Activated CD8-positive, alpha-beta memory T cell treated with anti-CD3 and anti-CD28 coated beads for 1 hour (primary cell): ENCODE measurements at places on chromosomes 5 and 9.

DNA sequence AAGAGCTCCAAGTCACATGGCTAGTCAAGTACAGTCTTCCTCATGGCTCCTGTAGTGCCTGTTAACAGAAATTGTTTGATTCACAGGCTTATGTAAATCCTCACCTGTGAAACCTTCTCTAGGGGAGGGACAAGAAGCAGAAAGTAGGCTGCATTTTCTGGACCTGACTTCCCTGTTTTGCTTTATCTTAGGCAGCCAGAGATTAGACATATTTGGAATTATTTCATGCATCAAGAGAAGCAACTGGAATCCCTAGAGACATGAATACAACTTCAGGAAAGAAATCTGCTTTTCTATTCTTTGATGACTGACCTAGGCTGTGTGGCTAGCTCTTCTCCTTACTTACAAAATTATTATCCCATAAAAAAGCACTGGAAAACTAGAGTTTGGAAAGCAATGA lies 52.3 kb downstream of the CAST start:
- DNase-seq = no peak

GRCh38 chr9:124780060-124780756 lies 3.3 kb downstream of the OLFML2A start:
- no peak for DNase-seq

- DNase-seq = no peak
Measured at GRCh38 chr9:132797861-132798659, 80.0 kb downstream of the AK8 start.

DNA sequence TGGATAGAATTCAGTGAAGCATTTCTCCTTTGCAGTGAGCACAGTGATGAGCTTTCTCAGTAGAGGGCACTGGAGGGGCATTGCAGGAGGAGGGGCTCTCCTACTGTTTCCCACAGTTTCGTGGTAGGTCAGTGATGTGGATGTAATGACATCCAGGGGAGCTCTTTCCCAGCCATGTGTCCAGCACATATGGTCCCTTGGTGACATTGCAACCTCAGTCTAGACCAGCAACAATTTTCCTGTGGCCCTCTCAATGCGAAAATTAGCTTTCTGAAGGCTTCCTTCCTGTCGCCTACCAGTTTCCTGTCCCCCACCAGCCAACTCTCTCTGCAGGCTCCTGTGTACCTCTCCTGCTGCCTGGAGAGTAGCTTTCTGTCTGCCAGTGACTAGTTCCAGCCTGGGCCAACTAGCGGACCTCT lies 6.9 kb upstream of the PDCL start:
- DNase-seq = no peak

- no peak for DNase-seq
Measured at GRCh38 chr5:139410993-139411828, 7.3 kb upstream of the SPATA24 start.
